ENCODE measurements at places on chromosomes 3 and 15.

- DNase-seq, result no peak
Observed at GRCh38 chr3:187902041-187902471, 156.8 kb upstream of the BCL6 start.

DNA sequence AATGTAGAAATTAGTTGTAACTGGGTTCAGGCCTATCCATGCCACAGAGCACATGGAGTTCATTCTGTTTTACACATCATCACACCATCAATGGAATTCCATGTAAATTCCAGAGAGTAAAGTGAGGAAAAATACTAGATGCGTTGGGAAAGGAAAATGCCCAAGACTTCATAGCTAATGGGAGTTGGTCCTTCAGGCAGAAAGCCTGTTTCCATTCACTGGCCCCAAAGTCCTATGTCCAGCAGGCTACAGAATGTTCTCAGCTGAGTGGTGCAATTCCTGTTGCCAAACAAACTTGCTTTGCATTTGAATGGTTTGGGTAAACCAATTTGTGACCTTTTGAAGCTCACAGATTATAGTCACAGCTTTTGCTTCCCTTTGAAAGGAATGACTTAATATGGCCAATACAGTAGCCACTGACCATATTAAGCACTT, 164.6 kb upstream of the PFN2 start:
- DNase-seq, result no peak

GRCh38 chr3:4831580-4831950, 147.7 kb upstream of the BHLHE40 start:
- DNase-seq, result no peak

DNA sequence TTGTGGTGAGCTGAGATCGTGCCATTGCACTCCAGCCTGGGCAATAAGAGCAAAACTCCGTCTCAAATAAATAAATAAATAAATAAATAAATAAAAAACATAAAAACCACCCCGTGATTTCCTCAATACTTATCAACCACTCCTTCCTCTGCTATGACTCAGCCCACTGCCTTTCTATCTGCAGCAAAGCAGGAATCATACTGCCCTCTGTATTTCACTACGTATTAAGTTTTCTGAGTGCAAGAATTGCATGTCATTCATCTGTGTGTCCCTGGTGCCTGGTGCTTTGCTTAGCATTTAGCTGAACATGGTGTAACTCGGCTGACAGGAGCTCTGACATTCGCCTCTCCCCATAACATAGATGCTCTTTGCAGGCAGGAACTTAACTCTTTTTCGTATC, 7.1 kb downstream of the LSG1 start:
- no peak for DNase-seq

DNA sequence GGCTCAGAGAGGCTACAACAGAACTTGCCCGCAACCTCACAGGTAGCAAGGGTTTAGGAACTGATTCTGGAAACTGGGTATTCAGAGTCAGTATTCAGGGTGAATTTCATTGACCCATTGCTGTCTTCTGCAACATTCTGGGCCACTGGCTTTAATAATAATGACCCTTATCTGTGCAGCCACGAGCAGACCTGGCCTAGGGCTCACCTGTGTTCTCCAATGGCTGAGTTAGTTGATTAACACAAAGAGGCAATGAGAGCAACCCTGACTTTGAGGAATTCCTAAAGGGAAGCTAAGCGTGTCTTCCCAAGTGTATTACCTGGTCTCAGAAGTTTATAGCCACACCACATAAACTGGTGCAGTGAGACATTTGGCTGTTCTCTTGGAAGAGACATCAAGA, 289.9 kb downstream of the EPHB1 start:
- DNase-seq, result no peak

DNA sequence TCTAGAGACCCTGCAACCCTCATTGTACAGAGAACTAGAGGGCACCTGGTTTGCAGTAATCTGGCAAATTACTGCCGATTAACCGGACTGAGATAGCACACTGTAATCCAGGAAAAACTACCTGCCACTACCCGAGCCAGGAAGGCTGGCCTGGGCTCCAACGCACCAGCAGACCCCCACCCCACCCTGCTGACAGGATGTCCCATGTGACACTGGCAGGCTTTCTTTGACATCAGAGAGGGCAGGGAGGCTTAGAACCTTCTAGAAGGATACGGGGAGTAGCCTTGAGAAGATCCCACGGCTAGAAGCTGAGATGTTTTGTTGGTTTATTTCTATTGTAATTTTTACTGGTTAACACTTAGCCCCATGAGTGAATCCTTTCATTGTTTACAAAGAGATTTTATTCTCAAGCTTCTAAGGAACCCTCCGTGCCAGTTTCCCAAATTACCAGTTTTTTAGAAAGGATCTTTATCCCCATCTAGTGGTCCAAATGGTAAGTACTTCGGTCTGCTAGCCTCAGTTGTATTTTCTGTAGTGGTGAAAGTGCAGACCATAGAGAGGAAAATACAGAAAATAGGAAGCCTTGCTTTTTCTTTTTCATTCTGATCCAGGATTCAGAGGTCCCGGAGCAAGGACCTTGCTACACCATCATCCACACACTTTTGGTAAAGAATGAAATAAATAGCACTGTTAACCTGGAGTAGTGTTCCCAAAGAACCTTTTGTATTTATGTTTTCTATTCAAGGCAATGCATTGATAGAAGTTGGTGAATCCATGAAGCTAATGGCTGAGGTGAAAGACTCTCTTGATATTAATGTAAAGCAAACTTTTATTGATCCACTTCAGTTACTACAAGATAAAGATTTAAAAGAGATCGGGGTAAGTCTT, 81.9 kb upstream of the ADAMTSL3 start:
- DNase-seq, result no peak
